ENCODE measurements at places on chromosomes 7 and 10.

DNA sequence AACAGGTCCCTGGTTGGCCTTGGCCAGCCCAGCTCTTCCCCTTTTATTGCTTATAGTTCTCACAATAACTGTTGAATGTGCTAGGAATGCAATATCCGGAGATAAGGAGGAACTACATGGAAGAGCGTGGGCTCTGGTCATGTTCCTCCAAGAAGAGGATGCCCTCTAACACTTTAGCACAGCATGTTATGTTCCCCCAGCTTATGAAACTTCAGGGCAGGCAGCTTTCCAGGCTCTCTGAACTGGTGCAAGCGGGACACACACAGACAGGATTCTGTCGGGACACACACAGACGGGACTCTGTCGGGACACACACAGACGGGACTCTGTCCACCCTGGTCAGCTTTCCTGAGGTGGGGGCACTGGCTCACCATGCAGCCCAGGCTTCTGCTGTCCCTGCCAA lies 141.6 kb downstream of the PKD1L1 start:
- no peak for DNase-seq

GRCh38 chr7:1546909-1547776 lies 8.9 kb downstream of the TMEM184A start:
- no peak for DNase-seq

DNA sequence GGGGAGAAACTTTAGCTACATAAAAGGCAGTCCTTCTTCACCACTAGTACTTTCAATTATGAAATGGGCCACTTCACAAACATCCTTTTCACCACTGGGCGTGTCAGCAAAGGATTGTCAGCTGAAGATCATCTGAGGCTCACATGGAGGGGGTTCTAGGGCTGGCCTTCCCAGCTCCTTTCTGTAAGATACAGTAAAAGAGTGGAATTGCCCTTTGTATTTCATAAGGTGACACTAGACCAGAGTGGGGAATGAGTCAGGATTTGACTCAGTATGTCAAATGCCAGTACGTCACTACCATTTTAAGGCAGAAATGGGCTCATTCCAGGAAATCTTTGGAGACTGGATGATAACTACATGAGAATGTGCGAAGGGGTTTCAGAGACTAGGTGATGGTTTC lies 21.2 kb upstream of the BLOC1S2 start:
- no peak for DNase-seq

GRCh38 chr7:17118412-17118811 lies 180.0 kb upstream of the AHR start:
- DNase-seq: no peak

- no peak for DNase-seq
Observed at GRCh38 chr7:17942231-17942630, 1.9 kb upstream of the SNX13 start.

GRCh38 chr7:101884671-101885596 lies 67.5 kb downstream of the CUX1 start:
- no peak for DNase-seq

- DNase-seq: no peak
Observed at GRCh38 chr10:80526218-80526617, 11.5 kb upstream of the SH2D4B start.

DNA sequence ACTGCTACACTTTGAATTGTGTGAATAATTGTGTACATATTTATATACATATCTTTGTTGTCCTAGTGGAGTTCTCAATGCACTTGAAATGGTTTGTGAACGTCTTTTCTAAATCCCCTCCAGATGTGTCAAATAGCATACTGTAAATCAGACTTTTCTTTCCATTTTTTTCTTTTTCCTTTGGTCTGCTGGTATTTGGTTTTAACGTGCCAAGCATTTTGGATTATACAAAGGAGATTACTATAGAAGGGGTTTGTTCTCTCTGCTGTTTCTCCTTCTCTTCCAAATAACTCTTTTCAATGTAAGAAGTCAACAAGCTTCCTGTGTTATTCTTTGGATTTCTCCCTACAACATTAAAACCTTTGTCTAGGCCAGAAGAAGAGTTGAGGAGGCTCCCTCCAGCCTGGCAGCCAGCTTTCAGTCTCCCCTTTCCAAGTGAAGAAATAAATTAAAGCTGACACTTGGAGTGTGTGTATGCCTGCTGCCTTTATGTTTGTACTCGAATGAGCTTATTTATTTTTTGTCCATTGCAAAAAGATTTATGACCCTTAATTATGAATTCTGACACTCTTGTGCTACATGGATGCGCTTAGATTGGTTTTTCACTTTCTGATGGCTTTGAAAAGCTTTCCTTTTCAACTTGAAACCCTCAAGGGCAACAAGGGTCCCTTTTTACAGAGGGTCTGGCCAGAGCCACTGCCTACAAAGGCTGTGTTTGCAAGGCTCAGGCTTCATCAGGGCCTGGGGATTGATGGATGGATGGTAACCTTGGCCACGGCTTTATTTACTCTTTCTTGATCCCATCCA lies 107.8 kb downstream of the RAB18 start:
- DNase-seq: no peak

- no peak for DNase-seq
Observed at GRCh38 chr10:52437205-52437646, 123.1 kb downstream of the DKK1 start.
